ENCODE measurements at places on chromosomes 11 and 22. TPM values are rescaled to one million over a fixed set of nuclear protein-coding genes. Genes with fewer than 3 reads are reported as not detected.

- no peak for DNase-seq
Observed at GRCh38 chr11:34631737-34632104, 10.8 kb downstream of the EHF start.

Gene GAL
- 0.28 TPM for polyA plus RNA-seq

GRCh38 chr11:9525116-9525515 is 48.4 kb upstream of the WEE1 start:
- no peak for DNase-seq

Gene CCDC81
- polyA plus RNA-seq = 0.76 TPM

- DNase-seq = peak; percentile 45
Observed at GRCh38 chr11:61718621-61719302, 33.7 kb upstream of the MYRF start.
